ENCODE measurements at places on chromosomes 5 and 9.

GRCh38 chr9:117424291-117424690, 9.4 kb upstream of the ASTN2 start:
- no peak for DNase-seq

GRCh38 chr5:131644822-131645221, 9.8 kb upstream of the RAPGEF6 start:
- no peak for DNase-seq

- peak; percentile 6 for DNase-seq
These were observed 35.7 kb downstream of the PCDHAC2 start for GRCh38 chr5:141001844-141002604.

DNA sequence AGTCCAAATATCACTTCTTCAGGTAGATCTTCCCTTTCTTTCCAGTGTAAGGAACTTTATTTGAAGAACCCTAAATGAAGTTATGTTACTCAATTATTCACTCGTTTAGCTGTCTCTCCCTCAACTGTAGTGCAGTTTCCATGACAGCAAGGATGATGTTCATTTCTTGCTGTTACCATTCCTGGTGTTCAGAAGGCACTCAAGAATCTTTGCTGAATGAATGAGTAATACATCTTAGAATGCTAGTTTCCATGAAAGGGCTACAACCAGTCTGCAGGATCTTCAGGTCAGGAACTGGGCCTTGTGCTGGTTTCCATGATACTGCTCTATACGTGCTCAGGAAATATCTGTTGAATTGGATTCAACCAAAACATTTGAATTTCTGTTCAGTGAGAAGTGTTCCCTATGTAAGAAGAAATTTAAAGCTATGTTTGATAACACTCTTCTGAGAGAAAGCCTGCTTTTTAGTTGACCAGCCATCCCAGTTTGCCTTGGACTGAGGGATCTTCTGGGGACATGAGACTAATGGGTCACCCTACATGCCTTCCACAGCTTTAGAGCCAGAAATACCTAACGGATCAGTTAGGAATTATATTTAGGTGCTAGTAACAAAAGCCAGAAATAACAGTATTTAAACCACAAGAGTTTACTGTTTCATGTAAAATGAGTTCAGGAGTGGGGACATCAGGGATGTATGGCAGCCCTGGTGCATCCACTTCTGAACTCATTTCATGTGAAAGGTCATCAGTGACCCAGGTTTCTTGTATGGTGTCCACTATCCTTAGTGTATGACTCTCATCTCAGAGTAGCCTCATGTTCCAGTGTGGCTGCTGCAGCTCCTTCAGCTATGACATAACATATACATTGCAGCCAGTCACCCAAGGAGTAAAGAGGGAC, 500.1 kb upstream of the SGCD start:
- DNase-seq: no peak

DNA sequence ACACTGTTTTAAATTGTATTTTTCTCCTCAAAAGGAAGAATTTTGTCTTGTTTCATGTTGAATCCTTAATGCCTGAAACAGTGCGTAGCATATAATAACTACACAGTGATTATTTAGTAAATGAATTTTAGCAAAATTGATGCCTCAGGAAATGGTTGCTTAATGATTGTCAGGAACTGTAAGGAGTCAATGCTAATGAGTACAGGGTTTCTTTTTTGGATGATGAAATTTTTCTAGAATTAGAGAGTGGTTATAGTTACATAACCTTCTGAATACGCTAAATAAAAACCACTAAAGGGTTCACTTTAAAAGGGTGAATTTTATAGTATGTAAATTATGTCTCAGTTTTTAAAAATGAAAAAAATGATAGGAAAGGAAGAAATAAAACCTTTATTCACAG, 14.9 kb downstream of the FAM151B start:
- no peak for DNase-seq

DNA sequence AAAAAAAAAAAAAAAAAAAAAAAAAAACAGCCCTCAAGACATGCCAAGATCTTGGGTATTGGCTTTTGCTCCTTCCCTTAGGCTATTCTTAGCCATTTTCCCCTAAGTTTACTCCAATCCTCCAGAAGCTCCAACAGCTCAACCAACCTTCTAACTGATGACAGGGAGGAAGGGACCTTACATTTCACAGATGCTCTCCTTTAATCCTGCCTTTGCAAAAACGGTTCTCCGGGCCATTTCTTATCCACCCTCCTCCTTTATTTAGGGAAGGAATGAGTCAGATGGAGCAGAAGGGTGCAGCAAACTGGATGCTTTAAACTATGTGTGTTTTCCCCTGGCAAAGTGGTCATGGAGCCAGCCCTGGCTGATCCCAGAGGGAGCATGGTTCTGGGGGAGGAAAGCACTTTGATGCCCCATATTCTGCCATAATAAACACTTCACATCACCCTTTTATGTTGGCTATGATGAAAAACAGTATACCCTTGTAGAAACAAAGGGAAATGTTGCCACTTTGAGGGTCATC, 369.4 kb upstream of the DMAC1 start:
- no peak for DNase-seq

GRCh38 chr5:180074462-180074861, 2.9 kb upstream of the RNF130 start:
- no peak for DNase-seq

- no peak for DNase-seq
These were observed 26.8 kb upstream of the CSF1R start for GRCh38 chr5:150113047-150113744.

- DNase-seq: no peak
These were observed 6.5 kb upstream of the IL4 start for GRCh38 chr5:132667309-132667708.

GRCh38 chr9:113633782-113634595, 170.5 kb downstream of the RGS3 start:
- DNase-seq: no peak

GRCh38 chr9:123868002-123868401, 61.9 kb downstream of the DENND1A start:
- DNase-seq: no peak

- DNase-seq: no peak
These were observed 863.8 kb downstream of the TLE4 start for GRCh38 chr9:80435591-80435990.

GRCh38 chr5:83899326-83899970, 178.8 kb upstream of the HAPLN1 start:
- no peak for DNase-seq

DNA sequence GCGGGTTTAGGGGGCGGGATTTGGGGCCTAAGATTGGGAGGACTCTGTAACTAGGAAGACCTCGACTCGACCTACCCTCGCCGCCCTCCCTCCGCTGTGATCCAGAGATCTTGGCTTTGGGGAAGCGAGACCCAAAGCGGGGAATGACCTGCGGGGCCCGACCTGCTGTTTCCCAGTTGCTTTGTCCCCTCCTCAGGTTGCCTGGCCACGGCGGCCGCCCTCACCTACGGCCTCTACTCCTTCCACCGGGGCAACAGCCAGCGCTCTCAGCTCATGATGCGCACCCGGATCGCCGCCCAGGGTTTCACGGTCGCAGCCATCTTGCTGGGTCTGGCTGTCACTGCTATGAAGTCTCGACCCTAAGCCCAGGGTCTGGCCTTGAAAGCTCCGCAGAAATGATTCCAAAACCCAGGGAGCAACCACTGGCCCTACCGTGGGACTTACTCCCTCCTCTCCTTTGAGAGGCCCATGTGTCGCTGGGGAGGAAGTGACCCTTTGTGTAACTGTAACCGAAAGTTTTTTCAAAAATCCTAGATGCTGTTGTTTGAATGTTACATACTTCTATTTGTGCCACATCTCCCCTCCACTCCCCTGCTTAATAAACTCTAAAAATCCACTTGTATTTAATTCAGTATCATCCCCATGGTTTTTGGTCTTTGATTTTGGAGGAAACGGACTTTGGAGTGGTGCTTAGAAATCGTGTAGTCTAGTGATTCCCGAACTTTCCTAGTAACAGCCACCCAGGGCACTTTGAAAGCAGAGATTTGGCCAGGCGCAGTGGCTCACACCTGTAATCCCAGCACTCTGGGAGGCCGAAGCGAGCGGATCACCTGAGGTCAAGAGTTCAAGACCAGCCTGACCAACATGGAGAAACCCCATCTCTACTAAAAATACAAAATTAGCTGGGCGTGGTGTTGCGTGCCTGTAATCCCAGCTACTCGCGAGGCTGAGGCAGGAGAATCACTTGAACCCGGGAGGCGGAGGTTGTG, 878 bp downstream of the HIGD2A start:
- DNase-seq: no peak

GRCh38 chr9:126531591-126531990, 82.1 kb upstream of the LMX1B start:
- no peak for DNase-seq

GRCh38 chr9:75910731-75911130, 20.3 kb downstream of the PCSK5 start:
- DNase-seq: no peak

DNA sequence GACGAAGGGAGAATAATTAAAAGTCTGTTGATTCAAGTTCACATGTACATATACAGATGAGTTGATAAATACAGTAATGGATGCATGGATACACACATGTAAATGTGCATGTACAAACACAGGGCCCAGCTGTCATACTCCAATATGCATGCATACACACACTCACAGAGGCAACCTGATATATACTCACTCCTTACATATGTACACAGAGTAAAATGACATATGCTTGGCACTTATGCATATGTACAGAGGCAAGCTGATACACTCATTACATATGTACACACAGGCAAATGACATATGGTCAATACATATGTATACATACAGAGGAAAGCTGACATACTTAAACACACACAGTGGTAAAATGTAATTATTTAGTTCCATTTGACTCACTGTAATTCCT, 7.2 kb upstream of the TMEFF1 start:
- DNase-seq: no peak

DNA sequence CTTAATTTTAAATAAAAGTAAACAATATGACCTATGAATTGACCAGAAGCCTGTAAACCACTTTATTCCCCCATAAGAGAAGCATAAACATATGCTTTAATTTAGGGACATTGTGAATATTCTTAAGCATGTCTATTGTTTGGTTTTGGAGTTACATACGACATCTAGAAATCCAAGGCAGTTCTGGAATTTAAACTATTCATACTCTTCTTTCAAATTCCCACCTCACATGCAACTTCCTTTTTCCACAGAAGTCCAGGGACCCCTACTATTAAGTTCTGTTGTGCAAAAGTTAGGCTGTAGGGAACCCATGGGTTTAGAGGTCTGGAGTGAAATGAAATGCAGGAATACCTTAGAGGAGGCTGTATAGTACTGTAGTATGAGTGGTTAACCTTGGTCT, 2.1 kb downstream of the RIC1 start:
- DNase-seq: no peak

DNA sequence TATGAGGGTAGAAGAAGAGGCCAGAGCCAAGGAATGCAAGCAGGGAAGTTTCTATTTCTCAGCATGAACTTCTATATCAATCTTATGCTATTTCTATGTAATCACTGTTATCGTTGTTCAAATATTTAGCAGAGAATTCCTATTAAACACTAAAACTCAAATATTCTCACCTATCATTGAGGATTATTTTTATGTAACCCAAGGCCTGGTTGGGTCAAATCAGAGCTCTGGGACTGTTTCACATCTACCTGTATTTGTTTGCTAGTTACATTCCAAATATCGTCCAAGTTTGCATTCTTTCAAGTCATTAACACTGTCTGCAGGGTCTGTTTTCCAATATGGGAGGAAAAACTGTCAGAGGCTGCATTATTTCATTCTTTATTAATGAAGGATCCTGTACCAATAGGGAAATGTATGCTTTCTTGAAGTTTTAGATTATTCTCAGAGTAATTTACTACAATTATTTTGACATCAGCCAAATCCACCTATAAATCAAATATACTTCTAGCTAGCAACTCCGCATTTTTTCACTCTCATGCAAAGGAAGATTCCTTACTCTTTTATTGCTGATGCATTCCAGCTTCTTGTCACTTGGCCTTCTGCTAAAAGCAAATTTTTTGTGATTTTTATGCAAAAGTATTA, 52.2 kb downstream of the LURAP1L start:
- no peak for DNase-seq

GRCh38 chr9:136412962-136413361, 2.5 kb downstream of the PMPCA start:
- DNase-seq: no peak

DNA sequence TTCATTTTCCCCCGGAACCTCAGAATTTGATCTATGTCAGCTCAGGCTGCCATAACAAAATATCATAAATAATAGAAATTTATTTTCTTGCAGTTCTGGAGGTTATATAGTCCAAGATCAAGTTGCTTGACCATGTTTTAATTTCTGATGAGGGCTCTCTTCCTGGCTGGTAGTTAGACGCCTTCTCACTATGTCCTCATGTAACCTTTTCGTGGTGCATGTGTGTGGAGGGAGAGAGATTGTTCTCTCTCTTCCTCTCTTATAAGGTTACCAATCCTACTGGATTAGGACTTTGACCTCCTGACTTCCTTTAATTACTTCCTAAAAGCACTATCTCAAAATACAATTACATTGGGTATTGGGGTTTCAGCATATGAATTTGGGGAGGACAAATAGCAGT, 198.6 kb downstream of the SH3GL2 start:
- no peak for DNase-seq

DNA sequence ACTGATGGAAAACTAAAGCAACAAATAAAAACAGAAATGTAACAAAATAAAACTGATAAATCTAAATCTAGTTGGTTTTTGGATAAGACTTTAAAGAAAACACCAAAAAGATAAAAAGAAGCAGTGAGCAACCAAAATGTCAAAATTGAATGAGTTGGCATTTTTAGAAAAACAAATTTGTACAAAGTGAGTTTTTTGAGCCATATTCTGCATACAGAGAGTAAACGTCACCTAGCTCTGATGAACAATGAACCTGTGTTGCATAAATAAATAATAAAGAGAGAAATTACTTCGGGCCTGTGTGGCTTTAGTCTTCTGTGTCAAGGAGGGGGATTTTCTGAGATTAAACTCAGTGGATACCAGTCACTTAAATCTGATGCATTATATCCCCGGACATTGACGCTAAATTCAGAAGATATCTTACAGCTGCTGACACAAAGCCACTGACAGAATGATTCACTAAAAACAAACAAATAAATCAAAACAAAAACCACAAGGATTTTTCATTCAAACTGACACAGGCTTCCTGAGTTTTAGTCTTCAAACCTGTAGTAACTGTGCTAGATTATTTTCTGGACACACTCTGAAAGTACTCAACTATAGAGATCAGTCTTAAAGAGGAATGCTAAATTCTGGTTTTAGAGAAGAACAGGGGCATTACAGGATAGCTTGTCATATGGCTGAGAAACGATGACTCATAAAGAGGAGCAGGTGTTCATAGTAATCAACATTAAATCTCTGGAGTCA, 403.5 kb upstream of the ST8SIA4 start:
- DNase-seq: peak; percentile 15

- no peak for DNase-seq
These were observed 12.7 kb upstream of the LIFR start for GRCh38 chr5:38569180-38569579.
